Neuronal stem cell (in vitro differentiated cells): ENCODE measurements at places on chromosomes 4 and X.

- DNase-seq = no peak
Observed at GRCh38 chrX:116243039-116243438, 72.5 kb downstream of the AGTR2 start.

GRCh38 chr4:8540586-8540985, 39.6 kb upstream of the GPR78 start:
- DNase-seq = no peak

DNA sequence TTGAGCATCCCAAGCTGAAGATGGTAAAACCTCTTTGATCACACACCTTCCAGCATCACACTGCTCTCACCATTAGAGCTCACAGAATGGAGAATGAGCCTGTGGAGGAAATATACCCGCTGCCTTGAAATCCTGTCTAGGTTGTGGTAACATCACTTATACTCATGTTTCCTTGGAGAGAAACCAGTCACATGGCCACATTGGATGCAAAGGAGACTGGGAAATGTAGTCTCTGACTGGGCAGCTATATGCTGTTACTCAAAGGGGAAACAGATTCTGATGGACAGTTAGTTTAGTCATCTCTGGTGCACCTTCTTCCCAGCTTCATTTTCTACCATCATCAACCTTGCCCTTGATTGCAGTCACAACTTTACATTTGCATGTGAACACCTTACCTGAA, 286.3 kb downstream of the ANKRD50 start:
- no peak for DNase-seq

GRCh38 chr4:88791274-88791673, 93.6 kb upstream of the NAP1L5 start:
- DNase-seq = no peak

- DNase-seq = no peak
Observed at GRCh38 chr4:126715067-126715466, 917.7 kb upstream of the INTU start.

DNA sequence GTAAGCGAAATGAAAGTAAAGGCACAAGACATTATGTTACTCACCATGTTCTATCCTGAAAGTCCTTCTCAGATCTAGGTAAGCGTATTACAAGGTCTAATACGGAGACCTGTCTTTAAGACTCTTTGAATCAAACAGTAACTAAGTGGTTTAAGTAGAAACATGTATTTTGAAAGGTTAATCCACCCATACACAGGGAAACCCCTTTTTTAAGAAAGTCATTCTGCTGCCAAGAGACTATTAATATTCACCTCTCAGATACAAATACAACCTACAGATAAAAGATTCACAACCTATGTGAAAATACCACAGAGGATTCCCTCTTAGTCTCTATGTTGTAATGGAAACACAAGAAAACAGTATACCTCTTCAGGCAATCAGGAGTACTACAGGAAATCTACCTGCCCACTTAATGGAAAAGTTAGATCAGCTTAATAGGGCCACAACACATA, 63.2 kb upstream of the TNIP3 start:
- DNase-seq = no peak

GRCh38 chr4:24988776-24989175, 42.0 kb downstream of the LGI2 start:
- DNase-seq = no peak

DNA sequence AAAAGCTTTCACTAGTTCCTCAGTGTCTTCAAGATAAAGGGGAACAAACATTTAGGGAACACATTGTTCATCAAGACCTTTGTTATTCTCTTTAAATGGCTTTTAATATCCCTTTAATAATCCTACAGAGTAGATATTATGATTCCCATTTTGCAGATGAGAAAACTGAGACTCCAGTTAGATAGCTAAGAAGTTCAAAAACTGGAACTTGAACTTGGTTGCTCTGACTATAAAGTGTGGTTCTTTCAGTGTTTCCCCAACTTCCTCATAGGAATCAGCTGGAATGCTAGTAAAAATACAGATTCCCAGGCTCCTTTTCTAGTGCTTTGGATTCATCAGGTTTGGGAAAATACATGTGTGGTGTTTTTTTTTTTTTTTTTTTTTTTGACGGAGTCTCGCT, 37.7 kb downstream of the DLG3 start:
- DNase-seq = no peak

DNA sequence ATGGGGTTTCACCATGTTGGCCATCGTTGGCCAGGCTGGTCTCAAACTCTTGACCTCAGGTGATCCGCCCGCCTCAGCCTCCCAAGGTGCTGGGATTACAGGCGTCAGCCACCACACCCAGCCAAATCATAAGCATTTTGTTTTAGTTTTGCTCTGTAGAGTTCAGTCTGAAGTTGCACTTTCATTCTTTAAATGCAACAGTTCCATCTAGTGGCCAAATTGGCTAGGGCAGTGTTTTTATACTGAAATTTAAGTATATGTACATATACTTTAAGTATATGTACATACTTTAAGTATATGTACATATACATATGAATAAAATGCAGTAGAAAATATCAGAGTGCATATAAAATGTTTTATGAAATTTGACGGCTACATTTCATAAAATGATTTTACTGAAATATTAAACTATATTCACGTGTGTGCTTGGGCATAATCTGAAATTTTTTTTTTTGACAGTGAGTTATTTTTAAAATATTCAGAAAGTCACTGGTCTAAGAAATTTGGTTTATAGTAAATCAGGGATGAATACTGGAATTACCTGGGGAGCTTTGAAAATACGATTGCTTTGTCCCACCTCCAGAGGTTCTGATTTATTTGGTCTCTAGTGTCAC, 145.5 kb downstream of the NWD2 start:
- DNase-seq = peak; percentile 31

- no peak for DNase-seq
Observed at GRCh38 chrX:23883737-23884354, 23.9 kb downstream of the APOO start.

- DNase-seq = no peak
Observed at GRCh38 chrX:35351795-35352483, 409.3 kb downstream of the FAM47B start.
